NCI-H187 (cell line): ENCODE measurements at places on chromosomes 1 and 21.

DNA sequence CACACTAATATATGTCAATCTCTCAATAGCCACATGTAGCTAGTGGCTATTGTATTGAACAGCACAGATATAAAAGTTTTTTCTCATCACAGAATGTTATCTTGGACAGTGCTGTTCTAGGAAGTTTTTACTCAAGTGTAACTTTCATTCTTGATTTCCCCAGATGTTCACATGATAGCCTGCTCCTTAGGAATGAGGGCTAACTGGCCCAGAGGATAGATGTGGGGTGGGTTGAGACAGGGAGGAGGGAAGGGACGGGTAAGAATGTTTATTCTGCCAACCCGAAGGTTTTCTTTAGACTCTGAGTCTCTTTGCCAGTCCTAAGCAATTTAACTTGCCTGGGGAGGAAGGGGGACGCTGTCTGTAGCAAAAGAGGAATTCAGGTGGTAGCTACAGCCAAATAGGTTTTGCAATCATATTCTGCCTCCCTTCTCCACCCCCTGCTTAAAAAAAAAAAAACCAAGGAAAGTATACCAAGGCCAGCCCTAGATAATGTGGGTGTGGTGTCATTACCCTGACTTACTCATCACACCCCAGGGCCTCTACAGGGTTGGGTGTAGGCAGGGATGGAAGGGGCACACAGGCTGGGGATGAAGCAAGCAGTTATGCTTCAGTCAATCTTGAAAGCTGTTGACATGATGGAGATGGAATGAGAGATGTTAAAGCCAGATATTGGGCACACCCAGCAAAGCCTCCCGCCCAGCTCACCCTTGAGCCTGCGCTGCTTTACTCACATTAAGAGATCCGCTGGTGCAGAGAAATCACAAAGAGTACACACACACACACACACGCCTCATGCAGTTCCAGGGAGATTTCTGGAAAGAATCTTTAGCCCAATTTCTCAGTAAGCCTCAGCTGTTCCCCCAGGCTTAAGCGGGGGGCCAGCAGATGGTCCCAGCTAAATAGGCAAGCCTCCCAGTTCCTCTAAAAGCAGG, 59.9 kb downstream of the PLXNA2 start:
- peak; percentile 12 for DNase-seq

- no peak for DNase-seq
Measured at GRCh38 chr1:97139512-97139911, 417.9 kb downstream of the PTBP2 start.

DNA sequence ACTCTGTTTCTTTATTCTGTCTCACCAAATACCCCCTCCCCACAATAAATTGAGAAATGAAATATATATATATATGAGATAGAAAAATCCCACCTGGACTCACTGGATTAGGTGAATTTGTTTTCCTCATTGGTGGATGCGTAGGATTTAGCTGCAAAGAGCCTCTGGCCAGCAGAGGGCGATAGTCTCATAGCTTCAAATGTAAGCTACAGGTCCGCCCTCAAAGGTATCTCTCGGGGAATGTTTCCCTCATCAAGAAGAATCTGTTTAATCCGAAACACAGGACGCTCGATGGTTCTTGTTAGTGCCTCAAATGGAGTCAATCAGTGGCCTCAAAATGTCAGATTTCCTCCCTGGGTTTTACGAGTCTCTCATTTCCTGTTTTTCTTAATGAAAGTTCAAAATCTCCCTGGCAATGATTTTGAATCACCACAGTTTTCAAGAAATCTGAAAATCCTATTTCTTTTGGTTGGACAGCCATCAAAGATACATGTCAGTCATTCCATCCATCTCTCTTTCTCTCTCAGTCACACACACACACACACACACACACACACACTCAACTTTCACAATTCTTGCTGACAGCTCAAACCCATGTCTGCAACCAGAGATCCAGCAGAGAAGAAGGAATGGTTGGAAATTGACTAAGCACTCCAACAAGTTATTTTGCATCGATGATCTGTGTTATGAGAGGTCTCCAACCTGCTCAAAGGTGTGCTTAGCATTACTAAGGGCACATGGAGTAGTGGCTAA, 13.9 kb upstream of the CAMK1G start:
- DNase-seq, result peak; percentile 2

- DNase-seq, result no peak
Measured at GRCh38 chr1:4626560-4627319, 27.7 kb upstream of the AJAP1 start.

- no peak for DNase-seq
Measured at GRCh38 chr1:245155272-245156040, 671 bp downstream of the KIF26B start.
